NCI-H774 (cell line): ENCODE measurements at places on chromosomes 3 and 15.
A peak's percentile ranks its signal among the peaks of the same experiment; 100 is the strongest.

- DNase-seq: no peak
Measured at GRCh38 chr3:75180235-75180944, 483.7 kb upstream of the FRG2C start.

DNA sequence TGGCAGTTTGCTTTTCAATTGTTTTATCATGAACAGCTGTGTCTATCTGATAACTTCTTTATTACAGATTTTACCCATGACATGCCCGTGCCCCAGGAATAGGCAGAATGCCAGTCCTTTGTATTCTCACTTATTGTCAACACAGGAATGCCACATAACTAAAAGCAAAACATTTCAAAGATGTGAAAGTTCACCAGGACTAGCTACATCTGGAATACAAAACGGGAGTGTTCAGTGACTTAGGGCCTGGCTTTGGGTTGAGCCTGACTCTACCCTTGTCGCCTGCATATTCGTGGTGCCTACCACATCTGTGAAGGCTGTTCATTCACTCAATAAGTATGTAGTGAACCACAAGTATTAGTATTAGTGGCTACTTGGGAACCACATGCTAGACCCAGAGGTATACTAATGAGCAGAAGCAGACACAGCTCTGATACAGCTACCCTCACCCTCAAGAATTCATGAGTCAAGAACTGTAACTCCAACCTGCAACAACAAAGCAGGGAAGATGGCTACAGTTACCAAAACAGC is 2.9 kb downstream of the TNFSF10 start:
- no peak for DNase-seq

DNA sequence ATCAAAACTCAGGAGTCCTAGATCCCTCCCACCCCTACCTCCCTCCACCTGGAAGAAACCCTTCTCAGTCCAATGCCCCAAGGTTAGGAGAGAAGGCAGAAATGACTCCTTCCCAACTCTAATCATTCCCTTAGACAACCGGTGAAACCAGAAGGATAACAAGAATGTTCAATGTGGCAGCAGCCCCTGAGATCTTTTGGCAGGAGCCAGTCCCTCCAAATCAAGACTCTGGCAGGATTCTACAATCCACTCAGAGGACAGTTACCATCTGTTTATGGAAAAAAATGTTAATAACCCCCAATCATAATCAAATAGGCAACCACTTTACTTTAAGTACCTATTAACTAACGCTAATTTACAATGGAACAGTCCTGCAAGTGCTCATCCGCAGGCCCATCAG is 136.5 kb downstream of the NTRK3 start:
- DNase-seq: no peak

- DNase-seq: no peak
Measured at GRCh38 chr3:23944007-23944783, 891 bp upstream of the NR1D2 start.

DNA sequence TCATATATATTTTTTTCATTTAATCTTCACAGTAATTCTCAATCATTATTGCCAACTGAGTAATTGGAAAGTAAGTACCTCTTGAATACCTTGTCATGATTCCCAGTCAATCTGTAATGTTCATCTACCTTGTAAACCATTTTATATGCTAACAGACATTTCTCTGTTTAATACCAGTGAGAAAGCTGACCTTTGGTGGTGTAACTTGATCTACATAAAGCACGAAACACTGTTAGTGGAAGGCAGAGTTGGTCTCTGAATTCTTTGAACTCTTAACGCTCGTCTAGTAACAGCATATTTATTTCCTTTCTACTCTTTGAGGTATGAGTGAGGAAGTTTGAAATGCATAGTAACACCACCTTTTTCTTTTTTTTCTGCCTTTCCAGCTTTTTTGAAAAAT is 59.5 kb downstream of the SLC25A26 start:
- DNase-seq: no peak

- peak; percentile 82 for DNase-seq
Measured at GRCh38 chr3:159829539-159830227, 159.0 kb upstream of the IL12A start.

- DNase-seq: no peak
Measured at GRCh38 chr3:25428789-25429335, 799 bp downstream of the RARB start.

GRCh38 chr3:12643010-12643380 is 20.9 kb downstream of the RAF1 start:
- DNase-seq: no peak

GRCh38 chr3:102378216-102378615 is 56.6 kb upstream of the ZPLD1 start:
- DNase-seq: no peak

GRCh38 chr15:101132390-101133180 is 119.3 kb downstream of the CHSY1 start:
- DNase-seq: no peak

DNA sequence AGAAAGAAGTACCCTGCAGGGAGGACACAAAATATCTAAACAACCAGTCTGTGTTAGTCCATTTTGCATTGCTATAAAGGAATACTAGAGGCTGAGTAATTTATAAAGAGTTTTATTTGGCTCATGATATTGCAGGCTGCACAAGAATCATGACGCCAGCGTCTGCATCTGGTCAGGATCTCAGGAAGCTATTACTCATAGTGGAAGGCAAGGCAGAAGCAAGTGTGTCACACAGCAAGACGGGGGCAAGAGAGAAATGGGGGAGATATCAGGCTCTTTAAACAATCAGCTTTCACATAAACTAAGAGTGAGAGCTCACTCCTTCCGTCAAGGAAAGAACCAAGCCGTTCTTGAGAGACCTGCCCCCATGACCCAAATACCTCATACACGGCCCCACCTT is 614.8 kb downstream of the ZIC1 start:
- no peak for DNase-seq

DNA sequence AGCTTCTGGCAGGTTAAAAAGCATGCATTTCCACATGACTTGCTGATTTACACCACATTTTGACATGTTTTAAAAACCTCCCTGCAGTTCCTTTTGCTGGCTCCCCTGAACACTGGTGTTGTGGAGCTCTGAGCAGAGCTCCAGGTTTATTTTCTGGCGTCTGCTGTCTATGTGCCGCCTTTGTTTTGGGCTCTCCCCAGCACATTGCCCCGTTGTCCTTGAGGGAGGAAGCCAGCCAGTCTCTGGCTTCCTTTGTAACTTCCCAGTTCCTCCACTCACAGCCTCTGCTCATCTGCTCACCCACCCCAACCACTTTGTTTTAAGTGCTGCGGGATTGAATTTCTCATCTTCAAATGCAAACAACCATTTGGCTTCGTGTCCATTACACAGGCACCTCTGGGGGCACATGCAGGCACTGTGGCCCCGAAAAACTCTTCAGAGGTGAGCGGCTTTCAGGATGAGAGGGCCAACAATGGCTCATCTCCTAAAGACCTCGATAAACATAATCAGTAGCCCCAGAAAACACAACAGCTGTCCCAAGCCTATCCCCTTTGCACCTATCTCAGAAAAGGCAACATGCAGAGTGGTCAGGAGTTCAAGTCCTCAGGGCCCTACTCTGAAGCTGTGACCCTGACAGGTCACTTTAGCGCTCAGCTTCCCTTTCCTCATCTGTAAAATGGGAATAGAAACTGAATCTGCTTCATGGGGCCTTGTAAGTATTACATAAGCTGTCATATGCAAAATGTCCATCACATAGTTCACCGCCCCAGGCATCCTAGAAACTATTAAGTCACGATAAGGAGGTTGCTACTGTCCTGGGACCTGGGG is 1.3 kb upstream of the MEF2A start:
- DNase-seq: no peak

GRCh38 chr3:78831446-78831972 is 936.3 kb downstream of the ROBO1 start:
- no peak for DNase-seq

DNA sequence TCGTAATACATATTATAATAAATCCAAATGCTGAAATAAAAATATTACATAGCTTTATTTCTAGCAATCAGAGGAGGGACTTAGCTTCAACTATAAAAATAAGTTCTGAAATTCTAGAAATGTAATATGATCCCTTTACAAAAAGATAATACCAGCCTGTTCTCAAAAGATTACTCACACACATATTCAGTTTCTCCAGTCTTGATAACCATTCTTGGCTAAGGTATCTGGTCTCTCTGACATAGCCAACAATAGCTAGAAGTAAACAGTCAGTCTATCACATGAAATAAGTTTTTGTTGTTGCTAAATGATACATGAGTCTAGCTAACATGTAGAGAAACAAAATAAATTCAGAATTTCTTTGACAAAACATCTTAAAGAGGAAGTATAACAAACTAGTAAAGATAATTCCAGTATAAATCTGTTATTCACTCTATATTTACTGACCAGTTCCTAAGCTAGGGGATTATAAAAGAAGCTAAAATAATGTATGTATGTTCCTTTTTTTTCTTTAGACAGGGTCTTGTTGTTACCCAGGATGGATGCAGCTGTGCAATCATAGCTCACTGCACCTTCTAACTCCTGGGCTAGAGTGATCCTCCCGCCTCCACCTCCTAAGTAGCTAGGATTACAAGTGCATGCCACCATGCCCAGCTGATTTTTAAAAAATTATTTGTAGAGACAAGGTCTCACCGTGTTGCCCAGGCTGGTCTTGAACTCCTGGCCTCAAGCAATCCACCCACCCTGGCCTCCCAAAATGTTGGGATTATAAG is 170.6 kb downstream of the TBL1XR1 start:
- DNase-seq: no peak

DNA sequence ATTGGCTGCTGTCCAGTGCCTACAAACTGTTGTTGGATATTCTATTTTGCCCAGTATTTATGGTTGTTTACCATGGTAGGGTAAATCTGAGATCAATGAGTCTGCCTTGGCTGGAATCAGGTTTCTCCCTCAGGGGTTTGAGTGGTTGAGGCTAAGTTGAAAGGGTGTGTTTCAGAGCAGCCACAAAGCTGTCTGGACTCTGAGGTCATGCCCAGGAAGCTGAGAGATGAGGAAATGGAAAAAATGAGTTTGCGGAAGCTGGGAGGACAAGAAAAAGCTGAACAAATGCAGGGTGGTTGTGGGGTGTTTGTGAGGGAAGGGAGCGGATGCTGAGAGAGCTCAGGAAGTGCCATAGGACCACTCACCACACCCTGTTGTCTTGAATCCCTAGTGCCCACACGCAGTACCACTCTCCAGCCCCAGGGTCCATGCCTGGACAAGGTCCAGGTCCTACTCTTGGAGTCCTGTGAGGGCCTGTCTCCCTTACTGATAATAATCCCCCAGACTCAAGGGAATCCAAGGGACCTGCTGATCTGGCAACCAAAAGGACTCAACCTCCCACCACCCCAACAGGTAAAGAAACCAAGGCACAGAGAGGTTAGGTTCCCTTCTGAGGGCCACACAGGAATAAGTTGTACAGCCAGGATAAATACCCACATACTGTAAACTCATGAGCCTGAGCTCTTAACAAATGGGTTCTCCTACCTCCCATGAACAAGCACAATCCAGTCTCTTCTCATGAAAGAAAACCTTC is 81.6 kb downstream of the PPCDC start:
- no peak for DNase-seq
